Memory B cell (primary cell): ENCODE measurements at places on chromosomes 16 and 17.

DNA sequence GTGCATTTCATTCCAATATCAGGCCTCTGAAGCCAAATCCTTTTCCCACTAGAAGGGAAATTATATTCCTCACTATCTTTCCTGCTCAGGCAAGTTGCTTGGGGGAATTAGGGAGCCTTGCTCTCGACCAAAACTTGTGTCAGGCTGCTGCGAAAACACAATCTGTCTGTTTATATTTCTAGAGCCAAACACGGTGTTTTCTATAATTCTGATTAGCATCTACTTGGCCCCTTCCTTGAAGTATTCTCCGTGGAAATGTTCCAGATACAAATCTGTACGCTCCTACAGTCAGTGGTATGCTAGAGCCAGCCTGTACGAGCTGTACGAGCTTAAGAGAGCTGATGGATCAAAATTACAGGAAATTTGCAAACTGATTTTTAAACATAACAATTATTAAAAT, 299.3 kb upstream of the SALL1 start:
- no peak for DNase-seq

DNA sequence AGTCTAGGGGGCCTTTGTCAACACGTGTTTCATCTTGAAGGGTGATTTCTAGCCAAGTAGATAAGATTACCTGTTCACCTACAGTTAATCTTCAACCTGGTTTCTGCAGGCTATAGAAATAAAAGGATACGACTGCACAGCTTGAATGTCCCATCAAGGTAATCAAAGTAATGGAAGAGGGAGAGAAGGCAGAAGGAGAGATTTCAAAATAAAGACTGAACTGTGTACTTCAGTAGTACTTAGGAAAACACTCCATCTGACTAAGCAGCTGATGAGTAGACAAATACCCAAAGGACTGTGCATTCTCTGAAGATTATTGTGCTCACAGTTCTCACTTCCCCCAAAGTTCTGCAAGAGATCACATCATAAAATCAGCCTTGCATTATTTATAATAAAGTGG, 5.8 kb upstream of the RFFL start:
- DNase-seq = no peak

GRCh38 chr17:59914274-59914854, 21.4 kb downstream of the RPS6KB1 start:
- DNase-seq = no peak

GRCh38 chr17:58381124-58382035, 29.4 kb upstream of the SUPT4H1 start:
- DNase-seq = no peak

GRCh38 chr17:72385475-72385874, 264.7 kb downstream of the SOX9 start:
- DNase-seq = no peak

GRCh38 chr17:61729690-61730268, 133.5 kb downstream of the BRIP1 start:
- no peak for DNase-seq

- no peak for DNase-seq
Measured at GRCh38 chr17:40445751-40446468, 2.7 kb downstream of the IGFBP4 start.

DNA sequence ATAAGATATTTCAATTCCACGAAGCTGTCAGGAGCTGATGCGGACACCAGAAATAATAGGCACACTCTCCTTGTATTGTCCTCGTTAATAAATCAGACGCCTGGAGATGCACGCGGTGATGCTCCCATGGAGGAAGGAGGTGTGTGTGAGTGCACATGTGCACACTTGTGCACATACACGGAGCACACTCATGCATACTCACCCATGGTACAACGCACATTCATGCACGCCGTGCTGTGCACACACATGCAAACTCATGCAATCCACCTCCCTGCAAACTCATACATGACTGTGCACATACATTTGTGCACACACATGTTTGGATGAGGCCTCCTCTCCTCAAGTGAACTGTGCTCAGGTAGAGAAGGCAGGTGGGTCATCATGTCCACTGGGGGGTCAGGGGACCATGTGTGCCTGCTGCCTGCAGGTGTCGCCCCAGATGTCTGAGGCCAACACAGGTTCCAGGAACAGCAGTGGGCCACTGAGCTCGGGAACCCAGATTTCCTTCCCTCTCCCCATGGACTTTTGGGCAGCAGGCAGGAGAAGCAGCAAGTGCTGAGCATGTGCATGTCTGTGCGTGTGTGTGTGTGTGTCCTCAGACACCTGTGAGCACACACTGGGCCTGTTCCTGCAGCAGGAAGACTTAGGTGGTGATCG, 165.3 kb downstream of the SDK2 start:
- no peak for DNase-seq

DNA sequence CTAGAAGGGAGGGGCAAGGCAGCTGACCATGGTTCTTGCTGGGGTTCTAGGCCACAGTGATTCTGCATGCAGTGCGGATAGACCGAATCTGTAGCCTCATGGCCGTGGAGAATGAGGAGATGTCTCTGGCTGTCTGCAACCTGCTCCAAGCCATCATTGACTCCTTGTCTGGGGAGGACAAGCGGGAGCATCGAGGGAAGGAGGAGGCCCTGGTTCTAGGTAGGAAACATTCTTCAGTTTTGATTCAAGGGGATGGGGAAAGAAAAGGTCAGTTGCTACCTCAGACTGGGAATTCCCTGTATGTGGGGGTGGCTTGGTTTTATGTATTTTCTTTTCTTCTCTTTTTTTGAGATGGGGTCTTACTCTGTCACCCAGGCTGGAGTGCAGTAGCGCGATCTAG, 7.6 kb downstream of the UNC45B start:
- no peak for DNase-seq

- peak; percentile 64 for DNase-seq
Measured at GRCh38 chr17:76527430-76528111, 9.9 kb downstream of the CYGB start.

- DNase-seq = no peak
Measured at GRCh38 chr16:27515874-27516353, 33.8 kb downstream of the GTF3C1 start.

- no peak for DNase-seq
Measured at GRCh38 chr16:77723108-77723514, 797 bp downstream of the NUDT7 start.

DNA sequence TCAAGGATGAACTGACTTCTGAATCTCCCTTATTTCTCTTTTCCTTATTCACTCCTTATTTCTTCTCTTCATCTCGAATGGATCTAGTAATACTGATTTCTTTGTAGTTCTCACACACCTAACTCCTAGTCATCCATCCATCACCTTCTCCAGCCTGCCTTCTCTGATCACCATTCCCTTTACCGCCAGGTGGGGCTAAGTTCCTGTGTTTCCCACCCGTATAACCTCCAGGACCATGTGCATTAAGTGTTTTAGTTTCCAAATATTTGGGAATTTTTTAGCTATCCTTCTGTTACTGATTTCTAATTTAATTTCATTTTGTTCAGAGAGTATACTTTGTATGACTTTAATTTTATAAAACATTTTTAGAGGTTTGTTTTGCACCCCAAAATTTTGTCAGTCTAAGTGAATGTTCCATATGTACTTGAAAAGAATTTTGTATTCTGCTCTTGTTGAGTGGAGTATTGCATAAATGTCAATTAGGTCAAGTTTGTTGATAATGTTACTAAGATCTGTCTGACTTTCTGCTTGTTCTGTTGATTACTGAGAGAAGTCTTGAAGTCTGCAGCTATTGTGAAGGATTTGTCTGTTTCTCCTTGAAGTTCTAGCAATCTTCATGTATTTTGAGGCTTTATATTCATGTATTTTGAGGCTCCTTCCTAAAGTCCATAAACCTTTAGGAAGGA, 8.8 kb downstream of the BPTF start:
- DNase-seq = no peak

DNA sequence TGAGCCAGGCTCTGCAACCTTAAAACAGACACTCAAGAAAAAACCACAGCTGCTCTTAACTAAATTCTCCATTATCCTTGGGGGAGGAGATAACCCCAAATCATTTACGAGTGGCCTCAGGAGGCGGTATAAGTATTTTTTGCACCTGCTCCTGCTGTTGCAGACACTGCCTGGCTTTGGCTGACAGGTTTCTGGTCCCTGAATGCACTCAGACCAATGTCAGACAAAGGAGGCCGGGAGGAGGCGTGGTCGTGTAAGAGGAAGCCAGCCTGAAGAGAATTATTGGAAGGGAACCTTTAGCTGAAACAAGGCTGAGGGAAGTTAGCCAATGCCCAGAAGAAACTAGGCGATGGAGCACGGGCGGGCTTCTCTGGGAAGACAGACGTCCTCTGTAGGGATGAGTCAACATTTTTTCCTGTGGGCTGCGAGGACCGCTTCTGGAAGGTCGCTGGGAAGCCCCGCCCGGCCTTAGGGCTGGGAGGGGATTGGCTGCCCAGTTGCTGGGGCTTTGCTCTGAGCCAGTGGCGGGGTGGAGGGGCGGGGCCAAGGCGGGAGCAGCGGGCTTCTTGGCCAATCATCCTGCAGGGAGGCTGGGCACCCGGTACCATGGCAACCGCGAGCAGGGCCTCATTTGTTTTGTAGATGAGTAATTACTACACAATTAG, 82.3 kb downstream of the CCDC182 start:
- DNase-seq = peak; percentile 47

- no peak for DNase-seq
Measured at GRCh38 chr17:64094412-64094811, 35.5 kb downstream of the ERN1 start.

- no peak for DNase-seq
Measured at GRCh38 chr17:56994009-56994792, 16.3 kb downstream of the SCPEP1 start.

DNA sequence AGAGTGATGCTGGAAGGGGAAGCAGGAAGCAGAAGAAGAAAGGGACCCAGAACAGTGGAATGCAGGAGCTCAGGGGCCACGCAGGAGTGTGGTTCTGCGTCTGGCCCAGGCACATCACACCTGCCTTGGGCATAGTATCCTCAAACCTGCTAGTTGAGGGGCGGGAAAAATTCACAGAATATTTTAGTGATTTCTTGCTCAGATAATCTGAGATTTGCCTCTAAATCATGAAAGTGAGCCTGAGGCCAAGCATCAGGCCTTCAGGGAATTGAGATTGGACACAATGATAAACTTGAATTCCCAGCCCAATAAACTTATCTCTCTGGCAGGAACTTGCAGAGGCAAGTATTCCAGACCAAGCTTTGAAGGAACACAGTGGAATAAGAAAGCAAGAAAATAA, 48.5 kb upstream of the CCL2 start:
- DNase-seq = no peak

- DNase-seq = no peak
Measured at GRCh38 chr17:73105431-73105830, 12.9 kb upstream of the SLC39A11 start.

DNA sequence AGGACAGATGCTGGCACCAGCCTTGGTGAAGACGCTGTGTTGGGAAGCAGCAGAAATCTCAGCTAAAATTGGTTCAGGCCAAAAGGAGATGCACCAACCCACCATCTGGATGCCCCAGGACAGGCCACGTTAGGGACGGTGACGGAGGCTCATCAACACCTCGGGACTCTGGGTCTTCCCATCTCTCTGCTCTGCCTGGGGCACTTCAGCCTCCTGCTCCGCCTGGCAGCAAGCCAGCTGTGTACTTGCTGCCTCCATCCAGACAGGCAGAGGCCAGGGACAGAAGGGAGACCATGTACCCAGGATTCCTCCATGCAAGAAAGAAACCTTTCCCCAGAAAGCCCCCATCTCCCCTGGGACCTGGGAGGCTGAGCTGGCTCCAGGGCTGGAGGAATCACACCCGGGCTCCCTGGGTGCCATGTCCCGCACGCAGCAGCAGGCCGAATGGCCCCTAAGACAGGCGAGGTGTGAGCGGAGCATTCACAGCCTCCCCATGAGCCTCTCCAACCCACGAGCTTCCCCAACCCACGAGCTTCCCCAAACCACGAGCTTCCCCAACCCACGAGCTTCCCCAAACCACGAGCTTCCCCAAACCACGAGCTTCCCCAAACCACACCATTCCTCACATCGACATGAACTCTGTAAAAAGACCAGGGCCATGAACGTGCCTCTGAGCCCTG, 274.5 kb downstream of the C16orf95 start:
- DNase-seq = no peak

GRCh38 chr16:74034862-74035261, 261.8 kb upstream of the PSMD7 start:
- DNase-seq = no peak

- DNase-seq = no peak
Measured at GRCh38 chr17:82528484-82529265, 9.1 kb downstream of the FOXK2 start.

DNA sequence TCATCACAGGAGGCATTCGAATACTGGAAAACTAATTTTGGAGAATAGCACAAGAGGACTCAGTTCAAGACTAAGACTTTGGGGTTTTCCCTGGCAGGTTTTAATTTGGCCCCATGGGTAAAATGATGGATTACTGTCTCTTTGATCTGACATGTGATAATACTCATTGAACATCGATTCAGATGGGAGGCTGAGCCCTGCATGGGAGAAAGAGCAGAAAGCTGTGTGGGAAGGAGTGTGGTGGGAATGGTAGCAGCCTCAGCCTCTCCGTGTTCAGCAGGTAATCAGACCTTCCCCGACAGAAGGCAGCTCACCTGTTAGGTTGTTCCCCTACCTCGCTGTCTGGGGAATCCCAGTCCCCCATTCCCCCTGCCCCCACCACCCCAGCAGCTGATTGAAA, 124.7 kb upstream of the TNRC6C start:
- no peak for DNase-seq

GRCh38 chr17:8650119-8650499, 19.6 kb upstream of the MYH10 start:
- DNase-seq = no peak
